ENCODE measurements at places on chromosomes 3 and 15.

GRCh38 chr15:52680041-52680391, 828 bp upstream of the ATOSA start:
- DNase-seq: no peak

GRCh38 chr3:138438896-138439295, 4.5 kb downstream of the ESYT3 start:
- DNase-seq: no peak

DNA sequence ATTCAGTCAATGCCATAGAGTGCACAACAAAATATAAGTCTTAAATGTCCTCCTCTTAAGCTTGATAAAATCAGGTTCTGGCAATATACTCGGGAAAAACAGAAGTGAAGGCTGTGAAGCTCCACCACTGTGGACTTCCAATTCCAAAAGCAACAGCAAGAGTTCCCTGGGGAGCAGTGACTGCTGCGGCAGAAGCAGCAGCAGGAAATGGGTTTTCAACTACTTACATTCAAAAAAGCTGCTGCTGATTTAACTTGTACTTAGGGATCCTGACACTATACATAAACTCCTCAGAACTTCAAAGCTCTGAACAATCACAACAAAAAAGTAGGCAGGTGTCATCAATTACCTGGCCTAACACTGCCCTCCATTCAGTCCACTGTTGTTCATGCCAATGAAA, 4.7 kb downstream of the CEP152 start:
- no peak for DNase-seq

DNA sequence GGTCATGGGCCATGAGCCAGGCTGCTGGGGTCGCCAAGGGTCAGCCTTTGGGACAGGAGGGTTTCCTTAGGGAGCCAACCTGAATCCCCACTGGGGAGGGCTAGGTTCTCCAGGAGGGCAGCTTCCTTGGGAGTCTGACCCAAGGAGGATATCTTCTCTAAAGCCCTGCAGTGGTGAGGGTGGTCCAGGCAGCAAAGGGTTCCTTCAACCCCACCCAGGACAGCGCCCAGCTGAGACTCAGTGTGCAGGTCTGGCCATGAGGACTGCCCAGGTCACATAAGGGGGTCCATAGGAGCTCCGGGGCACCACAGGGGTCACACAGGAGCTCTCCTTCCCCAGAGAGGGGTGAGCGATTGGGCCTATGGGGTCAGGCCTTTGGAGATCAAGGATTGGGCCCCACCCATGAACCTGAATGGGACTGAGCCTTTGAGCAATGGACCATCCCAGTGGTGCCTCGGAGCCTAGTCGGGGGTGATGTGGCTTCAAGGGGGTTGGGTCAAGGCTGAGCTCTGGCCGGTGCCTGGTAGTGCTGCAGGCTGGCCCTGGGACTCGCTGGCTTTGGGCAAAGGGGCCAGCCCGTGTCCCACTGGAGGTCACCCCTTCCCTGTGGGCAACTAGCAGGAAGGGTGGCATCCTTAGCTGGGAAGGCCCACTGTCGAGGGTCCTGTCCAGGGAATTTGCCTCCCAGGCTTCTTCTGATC, 216.5 kb downstream of the SNRPN start:
- DNase-seq: no peak

- no peak for DNase-seq
Measured at GRCh38 chr3:31235062-31235700, 297.5 kb upstream of the STT3B start.

DNA sequence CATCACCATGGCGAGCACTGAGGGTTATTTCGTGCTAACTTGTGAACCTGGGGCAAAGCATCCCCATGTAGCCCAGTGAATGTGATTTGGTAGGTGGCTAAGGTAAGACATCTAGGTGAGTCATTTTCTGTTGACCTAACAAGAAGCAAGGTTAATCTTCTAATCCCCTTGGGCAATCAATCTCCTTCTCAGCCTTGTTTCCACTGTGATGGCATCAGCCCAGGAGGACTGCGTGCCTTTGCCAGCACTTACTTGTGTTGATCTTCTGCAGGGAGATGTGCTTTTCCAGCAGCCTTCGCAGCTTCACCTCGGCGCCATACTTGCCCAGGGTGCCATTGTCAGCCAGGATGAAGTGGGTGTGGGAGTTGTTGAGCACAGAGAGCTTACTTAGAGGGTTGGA, 35.7 kb downstream of the TRPM1 start:
- no peak for DNase-seq

DNA sequence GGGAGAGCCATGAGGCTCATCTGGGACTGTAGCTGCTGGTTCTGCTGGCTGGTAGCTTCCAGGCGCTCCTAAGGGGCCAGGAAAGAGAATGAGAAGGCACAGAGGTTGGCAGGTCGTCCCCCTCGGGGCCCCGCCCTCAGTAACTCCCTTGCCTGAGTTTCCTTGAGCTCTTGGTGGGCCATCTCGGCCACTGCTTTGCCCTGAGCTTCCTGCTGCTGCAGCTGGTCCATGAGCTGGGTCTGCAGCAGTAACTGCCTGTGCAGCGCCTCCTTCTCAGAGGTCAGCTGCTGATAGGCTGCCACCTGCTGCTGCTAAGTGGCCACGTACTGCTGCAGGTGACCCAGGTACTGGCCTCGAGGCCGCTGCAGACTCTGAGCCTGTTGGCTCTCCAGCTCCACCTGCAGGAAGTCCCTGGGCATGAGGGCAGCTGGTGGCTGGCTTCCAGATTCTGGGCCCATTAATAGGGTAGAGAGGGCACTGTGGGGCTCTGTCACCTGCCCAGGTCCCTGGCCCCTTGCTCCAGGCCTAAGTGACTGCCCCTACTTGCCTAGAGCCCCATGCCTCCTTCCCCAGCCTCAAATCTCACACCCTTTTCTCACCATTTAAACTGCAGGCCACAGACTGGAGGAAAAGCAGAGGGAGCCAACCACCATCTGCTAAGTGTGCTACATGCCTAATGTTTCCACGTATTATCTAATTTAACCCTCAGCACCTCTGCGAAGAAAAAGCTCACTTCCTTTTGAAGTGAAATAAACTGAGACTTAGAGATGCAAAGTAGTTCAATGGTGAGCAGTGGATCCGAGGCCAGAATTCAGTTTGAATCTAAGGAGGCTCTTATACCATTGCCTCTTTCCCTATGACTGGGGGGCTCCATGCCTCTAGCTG, 10.8 kb upstream of the VPS33B start:
- DNase-seq: peak; percentile 54

DNA sequence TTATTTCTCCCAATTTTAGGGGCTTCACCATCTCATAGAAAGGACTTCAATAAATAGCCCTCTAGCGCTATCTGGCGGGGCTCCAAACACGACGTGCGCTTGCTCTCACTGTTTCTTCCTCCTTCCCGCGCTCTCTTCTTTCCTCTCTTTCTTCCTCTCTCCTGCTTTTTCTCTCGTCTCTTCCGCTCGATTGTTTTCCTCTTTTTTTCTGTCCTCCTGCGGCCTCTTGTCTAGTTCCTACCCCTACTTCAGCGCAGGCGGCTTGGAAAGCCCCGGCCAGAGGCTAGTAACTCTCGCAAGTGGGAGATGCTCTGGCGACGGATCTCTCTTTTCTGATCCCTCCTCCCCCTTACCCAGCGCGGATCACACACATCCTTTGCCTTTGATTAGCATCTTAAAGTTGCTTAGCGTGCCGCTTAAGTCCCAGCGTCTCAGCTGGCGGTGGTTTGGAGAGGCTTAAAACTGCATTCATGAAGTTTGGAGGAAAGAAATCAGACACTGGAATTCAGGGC, 6.2 kb upstream of the MEIS2 start:
- DNase-seq: peak; percentile 24

GRCh38 chr3:72082186-72082715, 297.3 kb upstream of the PROK2 start:
- no peak for DNase-seq

- DNase-seq: no peak
Measured at GRCh38 chr15:80984856-80985255, 4.8 kb downstream of the MESD start.

DNA sequence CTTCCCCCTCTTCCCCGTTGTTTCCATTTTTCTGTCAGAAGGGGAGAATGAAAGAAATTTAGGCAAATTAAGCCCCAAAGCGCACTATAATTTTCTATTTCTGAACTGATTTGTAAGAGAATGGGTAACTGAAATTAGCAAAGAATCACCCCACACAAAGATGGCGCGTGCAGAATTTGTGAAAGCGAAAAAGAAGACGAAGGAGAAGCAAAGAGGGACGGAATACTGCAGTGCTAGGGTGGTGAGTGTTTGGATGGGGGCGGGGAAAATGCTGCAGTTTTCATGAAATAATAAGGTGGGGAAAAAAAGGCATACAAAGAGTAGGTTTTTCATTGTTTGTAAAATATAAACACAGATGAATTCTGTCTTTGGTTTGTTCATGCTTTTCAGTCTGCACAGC, 4.6 kb upstream of the CTNNB1 start:
- DNase-seq: no peak

DNA sequence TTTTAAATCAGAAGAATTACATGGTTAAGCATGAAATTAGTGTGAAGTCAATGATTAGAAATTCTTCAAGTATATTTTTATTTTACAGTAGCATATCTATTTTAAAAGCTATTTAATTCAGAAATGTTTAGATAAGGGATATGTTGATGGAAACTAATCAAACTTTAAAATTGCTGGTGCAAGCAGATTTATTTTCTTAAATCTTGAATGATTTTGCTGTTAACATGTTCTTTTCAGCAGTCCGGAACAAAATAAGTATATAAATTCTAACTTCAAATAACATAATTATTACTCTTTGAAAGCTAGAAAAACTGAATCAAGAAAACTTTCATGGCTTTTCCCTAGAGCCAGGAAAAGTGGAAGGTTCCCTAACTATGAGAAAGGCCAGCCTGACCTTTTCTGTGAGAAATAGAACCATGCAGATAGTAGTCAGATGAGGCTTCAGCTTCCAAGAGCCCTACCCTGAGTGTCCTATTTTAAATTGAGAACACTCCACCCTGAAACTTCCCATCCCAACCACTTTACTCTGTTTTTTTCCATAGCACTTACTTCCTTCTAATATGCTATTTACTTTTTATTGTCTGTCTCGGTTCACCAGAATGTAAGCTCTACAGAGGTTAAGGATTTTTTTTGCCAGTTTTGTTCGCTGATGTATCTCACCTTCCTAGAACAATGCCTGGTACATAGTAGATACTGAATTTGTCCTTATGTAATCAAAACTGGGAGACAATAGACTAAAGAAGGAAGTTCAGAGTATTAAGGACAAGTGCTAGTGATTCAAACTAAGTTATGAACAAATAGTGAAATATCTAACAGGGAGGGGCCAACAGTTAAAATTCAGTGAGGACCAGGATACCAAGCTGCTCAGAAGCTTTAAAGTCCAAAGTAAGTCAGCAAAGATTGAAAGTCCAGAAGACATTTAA, 66.8 kb downstream of the CD200R1L start:
- no peak for DNase-seq

GRCh38 chr3:78878011-78878410, 889.8 kb downstream of the ROBO1 start:
- DNase-seq: no peak

GRCh38 chr3:16048435-16049318, 125.8 kb upstream of the GALNT15 start:
- peak; percentile 58 for DNase-seq

GRCh38 chr3:111929484-111929883, 49.3 kb upstream of the ABHD10 start:
- DNase-seq: no peak

DNA sequence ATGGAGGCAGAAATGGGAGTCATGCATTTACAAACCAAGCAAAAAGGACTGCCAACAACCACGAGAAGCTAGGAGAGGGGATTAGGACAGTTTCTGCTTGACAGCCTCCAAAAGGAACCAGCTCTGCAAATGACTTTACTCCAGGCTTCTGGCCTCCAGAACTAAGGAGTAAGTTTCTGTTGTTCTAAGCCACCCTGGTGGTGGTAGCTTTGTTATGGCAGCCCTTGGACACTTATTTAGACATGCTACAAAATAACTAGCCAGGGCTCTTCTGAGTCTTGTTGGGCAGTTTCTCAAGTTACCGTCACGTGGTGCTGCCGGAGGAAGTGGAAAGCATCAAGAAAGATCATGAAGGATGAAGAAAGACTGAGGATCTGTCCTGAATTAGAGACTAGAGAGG, 386.5 kb downstream of the LRTM1 start:
- no peak for DNase-seq

Measured in SHP77 (cell line).